ENCODE measurements at places on chromosomes 2 and 18. TPM values are rescaled to one million over a fixed set of nuclear protein-coding genes. Genes with fewer than 3 reads are reported as not detected.
A peak's percentile ranks its signal among the peaks of the same experiment; 100 is the strongest.

DNA sequence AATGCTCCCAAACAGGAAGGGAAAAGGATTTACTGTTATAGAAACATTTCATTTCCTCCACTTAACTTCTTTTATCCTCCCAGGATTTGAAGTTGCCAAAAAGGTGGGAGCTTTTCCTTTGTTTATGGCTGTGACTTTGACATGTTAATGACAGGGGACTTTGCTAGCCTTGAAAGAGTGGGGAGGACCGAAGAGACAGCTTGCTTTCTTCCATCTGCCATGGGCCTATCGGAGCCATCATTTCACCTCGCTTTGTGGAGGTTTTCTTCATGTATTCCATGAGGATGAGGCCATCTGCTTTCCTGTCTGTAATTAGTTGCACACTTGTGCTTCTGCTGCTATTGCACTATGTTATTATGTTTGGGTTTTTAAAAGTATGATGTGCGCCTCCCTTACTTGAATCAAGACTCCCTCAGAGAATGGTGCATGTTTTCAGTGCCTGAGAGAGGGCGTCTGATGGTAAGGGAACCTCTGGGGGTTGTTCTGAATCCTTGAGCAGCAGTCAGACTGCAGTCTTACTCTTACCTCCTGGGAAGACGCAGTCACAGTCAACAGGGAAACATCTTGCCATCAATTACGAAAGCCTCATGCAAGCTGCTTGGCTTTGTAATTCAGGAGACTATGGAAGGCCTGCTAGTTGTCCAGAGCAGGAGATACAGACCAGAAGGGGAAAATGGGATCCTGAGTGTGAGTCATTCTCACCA is 173.3 kb upstream of the MGAT5 start:
- H3K27ac ChIP-seq = no peak overlapping the region
- H3K4me3 ChIP-seq = no peak overlapping the region
- DNase-seq = no peak

GRCh38 chr2:145186303-145186702 is 666.4 kb upstream of the ZEB2 start:
- H3K27ac ChIP-seq = no peak overlapping the region
- no peaks in the 10 kb centered on the region for H3K36me3 ChIP-seq
- H3K4me1 ChIP-seq = no peaks in the 10 kb centered on the region
- no peak overlapping the region for H3K4me3 ChIP-seq

DNA sequence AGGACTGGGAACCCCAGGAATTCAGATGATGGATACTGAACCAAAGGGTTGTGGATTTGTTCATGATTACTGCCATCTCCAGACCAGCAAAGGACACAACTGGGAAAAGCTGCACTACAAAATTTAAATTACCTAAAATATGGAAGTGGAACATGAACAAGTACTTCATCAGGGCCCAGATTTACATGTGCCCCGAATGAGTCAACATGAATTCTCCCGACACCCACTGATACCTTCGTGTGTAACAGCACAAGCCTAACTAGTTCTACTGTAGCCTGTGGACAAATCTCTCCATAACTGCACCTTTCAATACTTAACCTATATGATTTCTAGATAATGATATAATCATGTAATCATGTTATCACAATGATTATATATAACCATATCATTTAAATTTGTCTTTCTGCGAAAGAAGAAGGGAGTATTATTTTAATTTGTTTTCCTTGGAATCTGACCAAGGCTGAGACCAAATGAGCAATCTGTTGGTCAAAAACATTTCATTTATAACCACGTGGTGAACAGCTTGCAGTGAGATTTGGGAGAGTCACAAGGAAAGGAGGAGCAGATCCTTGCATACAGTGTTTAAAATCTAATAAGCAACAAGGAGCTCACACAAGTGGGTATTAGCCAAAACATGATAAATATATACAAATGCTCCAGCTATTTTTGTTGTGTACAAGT is 70.5 kb downstream of the CACNB4 start:
- no peaks in the 10 kb centered on the region for H3K27me3 ChIP-seq
- peaks cover 19% of the 10 kb centered on the region for H3K4me1 ChIP-seq
- no peak overlapping the region for H3K4me3 ChIP-seq
- H3K36me3 ChIP-seq = no peaks in the 10 kb centered on the region
- no peak for DNase-seq

DNA sequence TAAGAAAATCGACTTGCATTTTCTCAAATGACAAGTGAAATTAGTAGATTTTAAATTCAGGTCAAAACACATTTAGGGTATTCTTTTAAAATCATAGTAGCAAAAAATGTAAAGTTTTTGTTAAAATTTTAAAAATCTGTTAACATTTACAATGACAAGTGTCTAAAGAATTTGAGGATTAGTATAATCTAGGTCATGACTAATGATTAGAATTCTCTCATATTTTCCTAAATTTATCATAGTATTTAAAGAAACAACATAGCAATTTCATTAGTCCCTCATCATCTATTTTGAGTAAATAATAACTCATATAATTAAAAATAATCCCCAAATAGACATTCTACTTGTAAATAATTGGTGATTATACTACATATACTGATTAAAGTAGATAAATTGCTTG is 23.6 kb downstream of the THUMPD2 start:
- no peaks in the 10 kb centered on the region for H3K27me3 ChIP-seq
- no peak for DNase-seq
- no peaks in the 10 kb centered on the region for H3K4me1 ChIP-seq
- peaks cover 3% of the 10 kb centered on the region for H3K36me3 ChIP-seq

DNA sequence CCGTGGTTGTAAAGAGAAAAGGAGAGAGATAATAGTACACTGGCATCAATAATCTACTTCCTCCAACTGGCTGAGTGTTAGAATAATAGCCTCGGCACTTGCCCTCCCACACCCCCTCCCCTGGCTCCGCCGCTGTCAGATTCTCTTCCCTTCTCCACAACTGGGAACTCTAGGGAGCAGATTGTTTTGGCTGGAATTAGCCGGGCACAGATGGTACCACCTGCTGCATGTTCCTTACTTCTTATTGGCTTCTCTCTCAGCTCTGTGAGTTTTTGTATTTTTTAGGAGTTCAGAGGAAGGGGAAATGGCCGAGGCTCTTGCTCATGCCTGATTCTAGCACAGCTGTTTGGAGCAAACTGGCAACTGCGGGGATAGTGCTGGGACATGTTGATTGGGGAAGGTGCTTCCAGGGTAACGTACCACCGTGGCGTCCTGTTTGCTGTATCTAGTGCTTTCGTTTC is 140.0 kb downstream of the ZEB2 start:
- no peaks in the 10 kb centered on the region for H3K36me3 ChIP-seq
- H3K27ac ChIP-seq = no peak overlapping the region
- H3K4me3 ChIP-seq = no peak overlapping the region
- no peak for DNase-seq

GRCh38 chr18:69002233-69002632 is 204.4 kb downstream of the CCDC102B start:
- no peak overlapping the region for H3K27ac ChIP-seq
- H3K4me1 ChIP-seq = no peaks in the 10 kb centered on the region
- no peak overlapping the region for H3K4me3 ChIP-seq
- no peaks in the 10 kb centered on the region for H3K27me3 ChIP-seq
- H3K36me3 ChIP-seq = no peaks in the 10 kb centered on the region

- peaks cover 20% of the 10 kb centered on the region for H3K36me3 ChIP-seq
- peaks cover 69% of the 10 kb centered on the region for H3K4me1 ChIP-seq
- H3K4me3 ChIP-seq = peak overlapping the region; percentile 62
- H3K27ac ChIP-seq = peak overlapping the region; percentile 90
Measured at GRCh38 chr2:68387408-68388350, 22.6 kb downstream of the PLEK start.

DNA sequence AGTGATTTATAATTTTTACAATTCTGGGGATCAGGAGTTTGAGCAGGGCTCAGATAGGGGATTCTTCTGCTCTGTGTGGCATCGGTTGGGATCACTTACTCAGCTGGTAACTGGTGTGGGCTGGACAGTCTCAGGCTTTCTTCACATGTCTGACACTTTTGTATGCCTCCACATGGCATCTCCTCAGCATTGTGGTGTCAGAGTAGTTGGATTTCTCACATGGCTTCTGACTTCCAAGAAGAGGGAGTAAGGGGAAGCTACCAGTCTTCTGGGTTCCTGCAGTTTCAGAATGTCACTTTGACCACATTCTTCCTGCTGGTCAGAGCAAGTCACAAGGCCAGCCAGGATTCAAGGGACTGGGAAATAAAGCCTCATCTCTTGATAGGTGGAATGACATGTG is 55.6 kb downstream of the NCOA1 start:
- H3K27ac ChIP-seq = no peak overlapping the region
- H3K27me3 ChIP-seq = no peaks in the 10 kb centered on the region
- DNase-seq = no peak
- no peaks in the 10 kb centered on the region for H3K36me3 ChIP-seq

DNA sequence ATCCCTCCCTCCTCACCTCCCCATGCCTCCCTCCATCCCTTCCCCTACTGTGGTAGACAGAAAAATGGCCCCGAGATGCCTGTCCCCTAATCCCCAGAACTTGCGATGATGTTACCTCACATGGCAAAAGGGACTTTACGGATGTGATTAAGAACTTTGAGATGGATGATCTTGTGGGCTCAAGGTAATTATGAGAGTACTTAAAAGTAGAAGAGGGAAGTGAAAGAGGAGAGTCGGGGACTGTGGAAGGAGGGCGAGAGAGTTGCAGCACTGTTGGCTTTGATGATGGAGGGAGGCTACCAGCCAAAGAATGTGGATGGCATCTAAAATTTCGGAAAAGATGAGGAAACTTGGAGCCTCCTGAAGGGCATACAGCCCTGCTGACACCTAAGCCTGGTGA is 66.5 kb downstream of the AGAP1 start:
- H3K27ac ChIP-seq = no peak overlapping the region
- H3K4me1 ChIP-seq = peaks cover 3% of the 10 kb centered on the region

DNA sequence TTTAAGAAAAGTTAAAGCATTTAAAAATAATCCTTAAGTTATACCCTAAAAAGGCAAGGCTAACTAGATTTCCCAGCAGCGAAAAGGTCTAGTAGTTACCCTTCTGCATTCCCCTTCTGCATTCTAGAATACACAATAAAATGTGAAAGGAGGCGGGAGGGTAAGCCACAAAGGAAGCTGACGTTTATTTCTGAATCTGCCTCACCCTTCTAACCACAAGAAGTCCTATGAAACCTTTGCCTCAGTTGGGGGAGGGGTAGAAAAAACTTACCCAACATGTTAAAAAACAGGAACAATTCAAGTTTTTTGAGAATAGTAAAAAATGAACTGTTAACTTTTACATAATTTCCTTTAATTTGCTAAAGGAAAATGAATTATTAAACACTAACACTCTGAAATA is 11.3 kb downstream of the STK17B start:
- H3K27me3 ChIP-seq = no peaks in the 10 kb centered on the region
- peak overlapping the region; percentile 77 for H3K27ac ChIP-seq
- peaks cover 29% of the 10 kb centered on the region for H3K4me1 ChIP-seq
- H3K36me3 ChIP-seq = no peaks in the 10 kb centered on the region
- peak; percentile 86 for DNase-seq

DNA sequence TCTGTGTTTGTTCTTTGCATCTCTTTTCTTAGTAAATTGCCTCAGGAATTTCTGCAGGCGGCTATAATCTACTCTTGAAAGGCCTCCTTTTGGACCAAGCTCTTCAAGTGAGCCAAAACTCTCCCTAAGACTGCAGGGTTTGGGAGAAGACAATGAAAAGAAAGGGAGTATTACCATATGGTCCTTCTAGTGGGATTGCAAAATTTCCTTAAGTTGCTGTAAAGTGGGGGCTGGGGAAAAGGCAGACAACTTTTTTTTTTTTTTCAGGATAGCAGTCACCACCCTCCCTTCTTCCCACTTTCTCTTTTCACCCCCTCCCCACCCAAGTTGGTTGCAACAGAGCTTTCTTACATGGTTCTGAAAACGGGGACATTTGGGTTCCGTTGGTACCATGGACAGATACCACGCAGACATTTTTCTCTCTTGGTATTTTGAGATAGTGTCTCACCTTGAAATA is 183.7 kb downstream of the FHOD3 start:
- H3K4me3 ChIP-seq = no peak overlapping the region
- no peaks in the 10 kb centered on the region for H3K36me3 ChIP-seq
- DNase-seq = no peak
- no peak overlapping the region for H3K27ac ChIP-seq
- H3K27me3 ChIP-seq = no peaks in the 10 kb centered on the region
- no peaks in the 10 kb centered on the region for H3K4me1 ChIP-seq

The AOX1 gene
- total RNA-seq = 0.80 TPM

DNA sequence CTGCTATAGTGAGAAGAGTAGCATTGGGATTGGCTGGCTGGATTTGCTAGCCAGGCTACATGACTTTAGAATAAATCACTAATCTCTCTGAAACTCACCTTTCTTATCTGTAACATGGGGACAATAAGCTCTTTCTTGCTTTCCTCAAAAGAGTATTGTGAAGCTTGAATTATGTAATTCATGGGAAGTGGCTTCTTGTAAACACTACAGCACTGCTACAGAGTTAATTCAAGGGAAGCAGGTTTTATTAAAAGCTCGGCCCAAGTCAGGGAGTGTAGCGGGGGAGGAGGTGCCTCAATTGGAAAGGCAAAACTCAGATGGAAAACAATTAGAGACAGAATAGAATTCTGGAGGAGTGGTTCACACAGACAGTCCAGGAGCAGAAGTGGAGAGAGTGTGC is 100.9 kb upstream of the CELF4 start:
- H3K36me3 ChIP-seq = no peaks in the 10 kb centered on the region
- DNase-seq = no peak
- H3K27ac ChIP-seq = no peak overlapping the region
- no peak overlapping the region for H3K4me3 ChIP-seq
- H3K4me1 ChIP-seq = no peaks in the 10 kb centered on the region
- H3K27me3 ChIP-seq = no peaks in the 10 kb centered on the region

- H3K36me3 ChIP-seq = no peaks in the 10 kb centered on the region
- H3K27ac ChIP-seq = peak overlapping the region; percentile 99
- no peak for DNase-seq
- no peaks in the 10 kb centered on the region for H3K27me3 ChIP-seq
Measured at GRCh38 chr2:152176113-152176714, 651 bp upstream of the STAM2 start.

- no peak overlapping the region for H3K4me3 ChIP-seq
- H3K27ac ChIP-seq = no peak overlapping the region
- H3K4me1 ChIP-seq = no peaks in the 10 kb centered on the region
- H3K27me3 ChIP-seq = no peaks in the 10 kb centered on the region
- DNase-seq = no peak
Measured at GRCh38 chr18:78728784-78729467, 250.7 kb upstream of the SALL3 start.

The LRRC30 gene
- total RNA-seq = not detected

The CAPN13 gene
- total RNA-seq = not detected

DNA sequence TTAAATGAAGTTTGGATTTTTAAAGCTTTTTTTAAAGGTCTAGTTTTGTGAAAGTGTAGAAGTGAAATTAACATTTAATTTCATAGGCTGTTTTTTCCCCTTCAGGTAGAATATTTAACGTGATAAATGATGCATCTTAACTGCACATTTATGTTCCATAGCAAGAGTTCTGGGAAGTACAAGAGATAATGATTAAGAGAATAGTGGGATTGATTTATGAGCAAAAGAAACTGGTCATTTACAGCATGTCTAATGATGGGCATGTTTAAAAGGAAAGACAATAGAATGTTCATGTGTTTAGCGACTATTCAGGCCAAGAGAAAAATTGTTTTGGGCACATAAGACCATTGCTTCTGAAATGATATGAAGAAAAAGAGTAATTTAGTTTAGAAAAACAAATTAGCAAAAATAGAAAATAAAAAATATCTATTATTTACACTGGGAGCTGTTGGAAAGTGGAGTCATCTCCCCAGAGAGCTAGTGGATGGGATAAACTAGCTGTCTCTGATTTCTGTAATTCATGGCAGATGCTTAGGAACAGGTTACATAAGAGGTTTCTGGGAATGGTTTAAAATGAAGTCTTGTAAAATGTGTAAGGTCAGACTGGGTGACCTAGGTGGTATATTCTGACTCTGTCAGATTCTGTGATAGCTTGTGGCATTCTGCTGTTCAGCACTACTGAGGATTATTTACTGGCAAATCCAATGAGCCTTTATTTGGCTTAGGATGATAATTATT is 60.7 kb downstream of the WDR7 start:
- H3K4me1 ChIP-seq = peaks cover 3% of the 10 kb centered on the region
- no peak overlapping the region for H3K4me3 ChIP-seq

Measured in GM12878 (cell line).